ENCODE measurements at places on chromosomes 3 and 15.

DNA sequence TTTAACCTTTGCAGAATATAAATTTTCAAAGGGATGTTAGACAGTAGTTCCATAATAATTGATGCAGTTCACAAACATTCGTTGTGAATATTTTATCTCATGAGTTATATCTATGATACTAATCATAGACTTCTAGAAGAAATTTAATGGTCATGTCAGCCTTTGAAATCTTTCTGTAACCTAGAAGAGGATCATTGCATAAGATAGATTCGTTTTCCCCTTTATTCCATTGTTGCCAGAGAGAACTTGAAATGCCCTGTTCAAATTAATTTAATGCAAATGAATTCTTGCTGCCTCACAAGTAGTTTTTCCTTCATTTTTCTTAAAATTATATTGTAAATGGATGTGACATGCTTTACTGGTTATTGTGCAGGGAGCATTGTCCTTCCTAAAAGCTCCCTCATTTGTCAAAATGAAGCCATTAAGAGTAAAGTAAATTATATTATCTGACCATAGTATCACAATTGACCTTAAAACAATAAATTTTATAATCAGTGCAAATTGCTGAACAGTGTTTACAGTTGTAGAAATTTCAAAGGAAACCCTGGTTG, 128.5 kb upstream of the ZNF717 start:
- peaks cover 3% of the 10 kb centered on the region for H3K27me3 ChIP-seq
- no peak for DNase-seq
- H3K27ac ChIP-seq = no peak overlapping the region
- no peaks in the 10 kb centered on the region for H3K36me3 ChIP-seq

DNA sequence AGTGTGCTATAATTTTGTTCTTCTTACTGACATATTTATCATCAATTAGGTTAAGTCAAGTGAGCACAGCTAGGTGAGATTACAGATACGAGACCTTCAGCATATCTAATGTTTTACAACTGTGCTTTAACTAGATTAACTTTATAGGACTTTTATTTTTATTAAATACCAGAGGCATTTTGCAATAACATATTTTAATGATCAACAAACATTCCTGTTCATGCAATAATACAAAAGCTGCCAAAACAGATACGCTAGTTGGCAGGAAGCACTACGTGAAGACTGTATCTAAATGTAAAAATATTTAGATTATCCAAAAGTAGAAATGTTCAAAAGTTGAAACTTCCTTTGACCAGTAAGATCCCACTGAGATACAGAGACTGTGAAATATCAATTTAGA, 139.1 kb downstream of the CBLB start:
- DNase-seq = no peak
- H3K4me3 ChIP-seq = no peak overlapping the region
- no peak overlapping the region for H3K27ac ChIP-seq
- no peaks in the 10 kb centered on the region for H3K27me3 ChIP-seq
- no peaks in the 10 kb centered on the region for H3K4me1 ChIP-seq
- H3K36me3 ChIP-seq = peaks cover 34% of the 10 kb centered on the region

DNA sequence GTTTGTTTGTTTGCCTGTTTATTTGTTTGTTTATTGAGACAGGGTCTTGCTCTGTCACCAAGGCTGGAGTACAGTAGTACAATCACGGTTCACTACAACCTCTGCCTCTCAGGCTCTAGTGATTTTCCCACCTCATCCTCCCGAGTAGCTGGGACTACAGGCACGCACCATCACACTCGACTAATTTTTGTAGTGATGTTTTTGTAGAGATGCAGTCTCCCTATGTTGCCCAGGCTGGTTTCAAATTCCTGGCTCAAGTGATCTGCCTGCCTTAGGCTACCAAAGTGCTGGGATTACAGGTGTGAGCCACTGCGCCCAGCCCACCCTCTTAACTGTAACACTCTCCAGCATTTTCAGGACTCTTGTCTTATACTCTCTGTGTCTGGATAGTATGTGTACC, 26.7 kb downstream of the PLD1 start:
- H3K36me3 ChIP-seq = peaks cover under 1% of the 10 kb centered on the region
- no peak for DNase-seq
- no peak overlapping the region for H3K27ac ChIP-seq
- H3K27me3 ChIP-seq = no peaks in the 10 kb centered on the region

DNA sequence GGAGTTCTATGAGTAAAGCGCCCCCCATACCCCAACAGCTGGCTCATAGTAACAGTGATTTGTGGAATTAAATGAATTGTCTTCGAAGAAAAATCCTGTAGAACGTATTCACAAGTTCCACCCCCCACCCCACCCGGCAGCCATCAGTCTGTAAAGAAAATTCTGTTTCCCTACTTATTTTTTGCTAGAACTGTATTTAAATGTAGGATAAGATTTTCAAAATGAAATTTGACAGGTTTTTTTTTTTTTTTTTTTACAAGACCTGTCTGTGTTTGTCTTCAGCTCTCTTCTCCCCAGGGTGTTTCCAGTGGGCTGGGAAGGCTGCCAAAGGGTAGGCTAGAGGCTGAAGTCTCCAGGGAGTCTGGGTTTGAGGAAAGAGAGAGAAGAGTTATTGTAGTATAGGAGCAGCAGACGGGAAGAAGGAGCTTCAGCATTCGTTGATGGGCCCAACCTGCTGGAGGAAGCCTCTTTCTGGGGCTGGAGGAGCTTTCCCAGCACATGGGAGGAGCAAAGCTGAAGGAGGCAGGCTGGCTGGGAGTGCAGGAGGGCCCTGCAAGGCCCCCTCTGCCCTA, 130.6 kb upstream of the SEMA6D start:
- DNase-seq = no peak
- peaks cover 3% of the 10 kb centered on the region for H3K27me3 ChIP-seq
- peaks cover 13% of the 10 kb centered on the region for H3K4me1 ChIP-seq
- H3K4me3 ChIP-seq = no peak overlapping the region

GRCh38 chr3:158447408-158447807, 123.6 kb upstream of the MLF1 start:
- H3K27me3 ChIP-seq = no peaks in the 10 kb centered on the region
- no peaks in the 10 kb centered on the region for H3K36me3 ChIP-seq
- no peak overlapping the region for H3K4me3 ChIP-seq
- H3K27ac ChIP-seq = no peak overlapping the region
- no peak for DNase-seq

GRCh38 chr3:31094048-31094447, 199.6 kb upstream of the GADL1 start:
- H3K4me1 ChIP-seq = peaks cover 21% of the 10 kb centered on the region
- no peak for DNase-seq
- H3K27ac ChIP-seq = no peak overlapping the region
- H3K36me3 ChIP-seq = no peaks in the 10 kb centered on the region

- DNase-seq = no peak
- H3K36me3 ChIP-seq = no peaks in the 10 kb centered on the region
- H3K27me3 ChIP-seq = peaks cover 66% of the 10 kb centered on the region
- H3K27ac ChIP-seq = peak overlapping the region; percentile 58
These were observed 1.0 kb downstream of the LRRC2 start for GRCh38 chr3:46565077-46565476.

DNA sequence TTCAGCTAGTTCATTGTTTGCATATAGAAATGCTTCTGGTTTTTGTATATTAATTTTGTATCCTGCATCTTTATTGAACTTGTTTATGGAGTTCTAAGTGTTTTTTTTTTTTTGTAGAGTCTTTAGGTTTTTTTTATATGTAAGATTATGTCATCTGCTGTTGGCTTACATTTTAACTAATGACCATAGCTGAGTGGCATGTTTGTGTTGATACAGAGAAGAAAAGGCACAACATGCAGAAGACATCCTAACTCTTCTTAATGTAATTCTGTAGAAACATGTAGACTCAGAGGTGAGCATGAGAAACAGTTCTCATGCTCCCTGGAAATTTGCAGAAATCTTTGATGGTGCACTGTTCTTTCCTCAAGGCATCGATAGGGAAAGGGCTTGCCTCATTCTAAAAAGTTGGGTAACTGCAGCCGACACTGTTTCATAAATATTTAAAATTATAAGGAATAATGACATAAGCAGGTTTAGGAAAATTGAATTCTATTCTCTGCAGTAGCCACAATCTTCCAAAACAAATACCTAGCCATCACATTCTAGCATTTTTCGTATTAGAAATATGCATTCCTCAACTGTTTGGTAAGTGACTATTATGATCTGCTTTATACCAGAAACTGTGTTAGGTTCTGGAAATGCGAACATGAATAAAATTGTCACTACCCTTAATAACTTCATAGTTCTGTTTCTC, 499.6 kb upstream of the KCNMB2 start:
- H3K27me3 ChIP-seq = no peaks in the 10 kb centered on the region
- H3K27ac ChIP-seq = no peak overlapping the region
- H3K36me3 ChIP-seq = no peaks in the 10 kb centered on the region
- peaks cover 4% of the 10 kb centered on the region for H3K4me1 ChIP-seq
- no peak overlapping the region for H3K4me3 ChIP-seq

- no peak overlapping the region for H3K4me3 ChIP-seq
- peaks cover under 1% of the 10 kb centered on the region for H3K4me1 ChIP-seq
- DNase-seq = no peak
- no peak overlapping the region for H3K27ac ChIP-seq
These were observed 9.8 kb downstream of the SCG5 start for GRCh38 chr15:32651229-32651837.

DNA sequence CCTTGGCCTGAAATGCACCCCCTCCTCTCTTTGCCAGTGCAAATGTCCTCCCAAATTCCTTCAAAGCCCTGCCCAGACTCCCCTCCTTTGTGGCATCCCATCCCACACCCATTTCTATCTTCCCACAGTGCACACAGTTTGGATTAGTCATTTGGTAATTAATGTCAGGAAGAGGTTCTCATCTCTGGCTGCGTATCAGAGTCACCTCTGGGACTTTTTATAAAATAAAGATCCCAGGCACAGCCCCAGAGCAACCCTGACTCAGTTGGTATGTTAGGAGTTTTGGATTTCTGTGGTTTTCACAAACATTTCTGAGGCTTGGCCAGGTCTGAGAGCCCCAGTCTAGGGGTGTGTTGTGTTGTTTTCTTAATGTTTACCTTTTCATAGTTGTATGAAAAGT, 41.6 kb downstream of the C3orf20 start:
- H3K36me3 ChIP-seq = no peaks in the 10 kb centered on the region
- H3K27ac ChIP-seq = no peak overlapping the region
- H3K4me1 ChIP-seq = no peaks in the 10 kb centered on the region
- no peak for DNase-seq

DNA sequence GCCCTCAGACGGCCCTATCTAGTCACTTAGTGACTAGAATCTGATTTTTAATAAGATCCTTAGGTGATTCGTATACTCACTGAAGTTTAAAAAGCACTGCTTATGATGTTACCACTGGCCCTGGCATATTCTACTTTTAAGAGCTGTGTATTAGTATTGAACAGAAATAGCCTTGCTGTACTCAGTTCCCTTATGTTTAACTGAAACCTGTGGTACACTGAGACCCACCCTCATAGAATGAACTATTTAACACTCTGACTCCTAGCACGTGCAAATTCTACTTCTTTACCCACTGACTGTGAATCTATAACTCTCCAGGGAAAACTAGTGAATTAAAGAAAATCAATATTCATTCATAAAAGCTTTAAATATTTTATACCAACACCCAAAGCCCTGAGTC, 108.9 kb downstream of the CCNL1 start:
- no peak for DNase-seq
- no peaks in the 10 kb centered on the region for H3K27me3 ChIP-seq
- no peaks in the 10 kb centered on the region for H3K4me1 ChIP-seq
- H3K27ac ChIP-seq = no peak overlapping the region
- no peak overlapping the region for H3K4me3 ChIP-seq

DNA sequence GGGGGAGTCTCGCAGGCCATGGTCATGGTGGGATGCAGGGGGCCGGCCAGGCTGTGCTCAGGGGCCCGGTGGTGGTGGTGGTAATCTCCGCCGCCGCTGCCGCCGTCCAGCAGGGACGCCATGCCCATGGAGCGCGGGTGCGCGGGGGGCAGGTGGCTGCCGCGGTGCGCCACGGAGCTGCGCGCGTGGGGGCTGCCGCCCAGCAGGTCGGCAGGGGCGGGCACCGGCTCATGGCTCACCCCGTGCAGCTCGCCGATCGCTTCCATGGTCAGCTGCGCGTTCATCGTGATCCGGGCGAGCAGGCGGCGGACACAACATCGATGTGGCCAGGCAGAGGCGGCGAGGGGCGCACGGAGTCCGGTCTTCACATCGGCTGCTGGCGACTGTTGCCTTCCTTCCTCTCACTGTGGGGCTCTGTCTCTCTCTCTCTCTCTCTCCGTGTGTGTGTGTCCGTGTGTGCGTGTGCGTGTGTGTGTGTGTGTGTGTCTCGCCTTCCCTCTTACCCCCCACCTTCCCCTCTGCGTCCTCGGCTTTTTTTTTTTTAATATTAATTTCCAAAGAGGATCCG, 451 bp downstream of the ONECUT1 start:
- H3K4me3 ChIP-seq = peak overlapping the region; percentile 86
- H3K27ac ChIP-seq = no peak overlapping the region
- H3K36me3 ChIP-seq = no peaks in the 10 kb centered on the region
- DNase-seq = no peak
- peaks cover 7% of the 10 kb centered on the region for H3K4me1 ChIP-seq

DNA sequence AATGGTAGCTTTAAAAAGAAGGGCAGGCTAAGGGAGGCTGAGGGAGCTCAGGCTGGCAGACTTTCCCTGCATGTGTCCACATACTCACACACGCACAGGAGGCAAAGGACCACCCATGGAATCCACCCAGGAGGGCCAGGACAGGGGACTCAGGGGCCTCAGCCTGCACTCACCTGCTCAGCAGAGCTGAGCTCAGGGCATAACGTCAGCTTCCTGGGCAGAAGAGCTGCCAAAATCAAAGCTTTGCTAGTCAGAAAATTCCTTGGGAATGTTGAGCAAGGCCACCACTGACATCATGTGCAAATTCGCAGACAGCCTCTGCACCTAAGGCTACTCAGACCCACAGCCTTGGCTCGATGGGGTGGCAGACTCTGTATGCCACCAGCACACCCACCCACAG, 16.4 kb upstream of the ALAS1 start:
- H3K36me3 ChIP-seq = no peaks in the 10 kb centered on the region

- no peak for DNase-seq
- H3K4me3 ChIP-seq = no peak overlapping the region
- no peaks in the 10 kb centered on the region for H3K27me3 ChIP-seq
- H3K4me1 ChIP-seq = peaks cover 8% of the 10 kb centered on the region
- H3K27ac ChIP-seq = peak overlapping the region; percentile 53
- peaks cover 6% of the 10 kb centered on the region for H3K36me3 ChIP-seq
These were observed 4.4 kb downstream of the DALRD3 start for GRCh38 chr3:49013738-49014660.

All from type B pancreatic cell (in vitro differentiated cells).